ENCODE measurements at places on chromosomes 1 and 21.

GRCh38 chr1:91876781-91877573, 9.0 kb downstream of the TGFBR3 start:
- no peak for DNase-seq

GRCh38 chr1:162023547-162024501, at the start of gene OLFML2B:
Gene OLFML2B (minus strand): TSS chr1:162023869. CDS start chr1:162023430, 439 bp downstream.
- DNase-seq, result peak; percentile 80

- no peak for DNase-seq
Observed at GRCh38 chr1:50419907-50420677, 3.2 kb downstream of the DMRTA2 start.

- DNase-seq, result peak; percentile 33
Observed at GRCh38 chr1:6584126-6585080, 4.6 kb downstream of the ZBTB48 start.

GRCh38 chr1:60581455-60582220, 500.7 kb upstream of the NFIA start:
- no peak for DNase-seq

GRCh38 chr1:233227930-233228465, 67.5 kb downstream of the PCNX2 start:
- DNase-seq, result no peak

DNA sequence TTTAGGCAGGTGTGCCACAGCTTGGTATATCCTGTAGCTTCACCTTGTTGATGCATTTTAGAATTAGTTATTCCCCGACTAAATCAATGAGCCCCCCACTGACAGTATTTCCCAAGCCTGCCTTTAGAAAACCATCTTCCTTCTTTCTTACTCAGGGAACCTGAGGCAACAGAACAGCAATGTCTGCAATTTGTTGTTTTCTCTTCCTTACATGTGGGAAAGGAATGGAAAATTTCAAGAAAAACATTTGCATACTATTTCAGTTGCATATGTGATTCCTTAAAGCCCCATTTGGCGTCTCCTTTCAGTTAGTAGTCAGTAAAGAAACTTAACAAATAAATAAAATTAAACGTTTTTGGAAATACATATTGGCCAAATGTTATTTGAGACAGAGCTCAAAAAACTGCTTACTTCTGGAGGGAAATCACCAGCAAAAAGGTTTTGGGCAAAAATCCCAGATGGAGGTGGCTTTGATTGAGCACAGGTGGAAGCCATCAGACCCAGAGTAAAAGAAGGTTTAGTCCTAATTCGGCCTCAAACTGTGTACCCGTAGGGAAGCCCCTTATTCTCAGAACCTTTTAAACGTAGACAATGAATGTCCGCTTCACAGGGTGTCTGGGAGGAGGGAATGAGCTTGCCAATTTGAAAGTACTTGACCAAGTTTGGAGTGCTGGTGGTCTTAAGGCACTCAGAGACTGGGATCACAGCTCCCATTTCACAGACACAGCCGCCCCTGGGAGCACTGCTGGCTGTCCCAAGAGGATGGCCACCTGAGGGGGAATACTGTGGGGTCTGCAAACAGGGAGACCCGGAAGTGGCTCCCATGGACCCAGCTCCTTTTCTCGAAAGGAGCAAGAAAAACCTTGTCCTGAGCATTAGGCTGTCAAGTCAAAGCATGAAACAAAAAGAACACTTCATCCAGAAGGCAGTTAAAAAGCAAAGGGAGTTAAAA, 9.4 kb downstream of the LHX4 start:
- DNase-seq, result no peak

DNA sequence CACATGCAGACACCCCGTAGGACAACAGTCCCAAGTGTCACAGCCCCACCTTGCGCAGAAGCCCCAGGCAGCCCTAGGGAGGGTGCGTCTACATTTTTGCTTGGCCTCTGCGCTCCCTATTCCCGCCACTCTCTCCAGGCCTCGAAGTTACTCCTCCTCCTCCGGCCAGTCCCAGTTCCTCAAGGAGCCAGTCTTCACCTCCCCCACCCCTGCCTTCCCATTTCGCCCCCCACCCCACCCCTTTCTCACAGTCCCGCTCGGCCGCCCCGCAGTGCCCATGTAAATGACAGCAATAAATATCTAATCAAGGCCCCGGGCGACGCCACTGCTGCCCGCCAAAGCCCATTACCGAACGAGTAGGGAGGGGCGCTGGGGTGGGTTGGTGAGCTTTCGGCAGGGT, 3.2 kb downstream of the DMBX1 start:
- peak; percentile 50 for DNase-seq

GRCh38 chr1:237306726-237307125, 264.7 kb downstream of the RYR2 start:
- DNase-seq, result no peak

DNA sequence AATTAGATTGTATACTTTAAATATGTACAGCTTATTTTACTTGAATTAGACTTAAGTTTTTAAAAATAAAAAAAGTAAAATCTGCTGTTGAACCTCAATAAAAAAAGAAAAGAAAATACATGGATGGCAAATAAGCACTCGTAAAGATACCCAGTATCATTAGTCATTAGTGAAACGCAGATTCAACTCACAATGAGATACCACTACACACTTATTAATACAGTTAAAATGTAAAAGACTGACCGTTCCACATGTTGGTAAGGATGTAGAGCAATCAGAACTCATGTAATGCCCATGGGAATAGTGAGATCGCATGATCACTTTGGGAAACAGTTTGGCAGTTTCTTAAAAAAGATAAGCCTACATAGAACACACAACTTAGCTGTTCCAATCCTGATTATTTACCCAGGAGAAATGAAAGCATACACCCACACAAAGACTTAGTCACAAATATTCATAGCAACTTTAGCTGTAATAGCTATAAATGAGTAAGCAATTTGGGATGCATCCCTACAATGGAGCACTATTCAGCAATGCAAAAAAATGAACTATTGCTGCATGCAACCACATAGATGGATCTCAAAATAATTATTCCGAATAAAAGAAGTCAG, 7.3 kb downstream of the SH2D1B start:
- no peak for DNase-seq

- DNase-seq, result no peak
Observed at GRCh38 chr21:41321211-41321907, 4.8 kb downstream of the FAM3B start.

- DNase-seq, result no peak
Observed at GRCh38 chr1:208189183-208189582, 55.0 kb downstream of the PLXNA2 start.

- DNase-seq, result no peak
Observed at GRCh38 chr1:43438953-43439581, 14.7 kb downstream of the HYI start.

DNA sequence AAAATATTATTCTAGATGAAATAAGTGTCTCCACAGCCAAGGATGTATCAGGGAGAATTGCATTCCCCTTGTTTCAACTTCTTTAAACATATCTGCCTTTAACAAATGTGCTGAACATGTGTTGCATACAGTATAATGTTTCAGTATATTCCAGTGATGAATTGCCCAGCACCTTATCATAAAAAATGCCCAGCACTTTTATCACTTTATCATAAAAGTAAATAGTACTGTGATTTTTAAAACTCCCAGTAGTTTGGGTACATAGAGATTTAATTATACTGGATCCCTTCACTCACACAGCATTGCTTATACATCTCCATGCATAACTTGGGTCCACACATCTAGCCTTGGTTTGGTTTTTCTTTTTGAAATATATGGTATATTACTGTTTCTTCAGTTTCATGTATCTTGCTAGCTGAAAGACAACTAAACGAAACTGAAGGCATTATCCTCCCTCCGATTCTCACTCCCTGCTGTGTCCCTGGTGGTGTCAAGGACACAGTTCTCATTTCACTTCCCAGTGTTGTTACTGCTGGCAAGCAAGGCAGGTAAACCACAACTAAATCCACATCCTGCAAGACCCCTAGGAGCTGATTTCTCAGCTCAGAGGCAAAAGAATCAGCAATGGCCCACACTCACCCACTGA, 118.2 kb upstream of the SLC44A3 start:
- DNase-seq, result no peak

DNA sequence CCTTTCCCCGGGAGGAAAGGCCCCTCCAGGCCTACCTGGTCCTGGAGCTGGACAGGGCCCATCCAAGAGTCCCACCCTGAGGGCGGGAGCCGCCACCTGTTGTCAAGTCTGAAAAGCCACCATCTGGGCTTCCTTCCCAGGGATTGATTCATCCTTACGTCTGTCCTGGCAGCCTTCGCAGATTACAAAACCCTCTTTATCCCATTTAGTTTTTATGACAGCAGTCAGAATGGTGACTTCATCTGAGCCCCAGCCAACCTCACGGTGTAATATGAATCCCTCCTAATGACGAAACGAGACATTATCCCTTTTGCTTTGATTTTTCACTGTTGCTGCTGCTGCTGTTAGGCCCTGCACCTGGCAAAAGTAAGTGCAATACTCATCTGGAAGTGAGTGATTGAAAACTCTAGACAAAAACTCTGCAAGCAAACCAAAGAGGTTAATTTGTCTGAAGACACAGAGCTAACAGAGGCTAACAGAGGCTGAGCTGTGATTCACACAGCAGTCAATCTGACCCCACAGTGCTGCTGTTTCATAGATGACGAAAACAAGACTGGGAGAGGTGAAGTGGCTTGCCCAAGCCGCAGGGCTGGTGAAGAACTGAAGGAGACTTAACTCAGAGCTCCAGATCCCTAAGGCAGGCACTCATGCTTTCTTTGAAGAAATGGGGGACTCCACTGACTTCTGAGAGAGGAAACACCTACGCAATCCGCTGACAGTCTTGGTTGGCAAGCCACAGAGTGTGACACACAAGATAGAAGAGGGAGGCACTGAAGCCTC, 30.0 kb upstream of the S100A7 start:
- no peak for DNase-seq

GRCh38 chr1:218557731-218558130, 212.6 kb downstream of the TGFB2 start:
- DNase-seq, result no peak

Measured in WTC11 (cell line).